ENCODE measurements at places on chromosomes 4 and X. TPM values are rescaled to one million over a fixed set of nuclear protein-coding genes. Genes with fewer than 3 reads are reported as not detected.
A peak's percentile ranks its signal among the peaks of the same experiment; 100 is the strongest.

- no peak for DNase-seq
Observed at GRCh38 chr4:39285853-39286252, 80.3 kb downstream of the RFC1 start.

GRCh38 chrX:110277609-110278008, 40.3 kb downstream of the AMMECR1 start:
- no peak for DNase-seq

GRCh38 chr4:48491514-48492176, 1.6 kb downstream of the ZAR1 start:
- DNase-seq = no peak

- no peak for DNase-seq
Observed at GRCh38 chr4:118417325-118417724, 64.5 kb upstream of the PRSS12 start.

DNA sequence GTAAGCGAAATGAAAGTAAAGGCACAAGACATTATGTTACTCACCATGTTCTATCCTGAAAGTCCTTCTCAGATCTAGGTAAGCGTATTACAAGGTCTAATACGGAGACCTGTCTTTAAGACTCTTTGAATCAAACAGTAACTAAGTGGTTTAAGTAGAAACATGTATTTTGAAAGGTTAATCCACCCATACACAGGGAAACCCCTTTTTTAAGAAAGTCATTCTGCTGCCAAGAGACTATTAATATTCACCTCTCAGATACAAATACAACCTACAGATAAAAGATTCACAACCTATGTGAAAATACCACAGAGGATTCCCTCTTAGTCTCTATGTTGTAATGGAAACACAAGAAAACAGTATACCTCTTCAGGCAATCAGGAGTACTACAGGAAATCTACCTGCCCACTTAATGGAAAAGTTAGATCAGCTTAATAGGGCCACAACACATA, 63.2 kb upstream of the TNIP3 start:
- no peak for DNase-seq

- no peak for DNase-seq
Observed at GRCh38 chr4:7254736-7255487, 62.6 kb downstream of the SORCS2 start.

GRCh38 chr4:2672700-2673099, 83.4 kb downstream of the TNIP2 start:
- no peak for DNase-seq

DNA sequence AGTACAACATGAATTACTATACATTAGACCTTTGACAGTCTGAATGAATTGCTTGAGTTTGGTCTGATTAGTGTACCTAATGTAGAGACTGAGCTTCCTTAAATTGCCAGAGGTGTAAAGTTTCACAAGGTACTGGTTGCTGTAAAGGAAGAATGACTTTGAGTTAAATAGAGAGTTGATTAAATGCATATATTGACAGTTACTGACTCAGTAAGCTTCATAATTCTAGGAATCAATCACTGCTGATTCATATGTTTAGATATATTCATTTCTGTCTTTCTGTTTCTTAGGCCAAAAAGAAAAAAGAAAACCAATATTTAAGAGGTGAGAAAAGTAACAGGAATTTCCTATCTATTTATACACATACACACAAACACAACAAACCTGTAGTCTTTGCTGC, 16.2 kb upstream of the ART3 start:
- no peak for DNase-seq

DNA sequence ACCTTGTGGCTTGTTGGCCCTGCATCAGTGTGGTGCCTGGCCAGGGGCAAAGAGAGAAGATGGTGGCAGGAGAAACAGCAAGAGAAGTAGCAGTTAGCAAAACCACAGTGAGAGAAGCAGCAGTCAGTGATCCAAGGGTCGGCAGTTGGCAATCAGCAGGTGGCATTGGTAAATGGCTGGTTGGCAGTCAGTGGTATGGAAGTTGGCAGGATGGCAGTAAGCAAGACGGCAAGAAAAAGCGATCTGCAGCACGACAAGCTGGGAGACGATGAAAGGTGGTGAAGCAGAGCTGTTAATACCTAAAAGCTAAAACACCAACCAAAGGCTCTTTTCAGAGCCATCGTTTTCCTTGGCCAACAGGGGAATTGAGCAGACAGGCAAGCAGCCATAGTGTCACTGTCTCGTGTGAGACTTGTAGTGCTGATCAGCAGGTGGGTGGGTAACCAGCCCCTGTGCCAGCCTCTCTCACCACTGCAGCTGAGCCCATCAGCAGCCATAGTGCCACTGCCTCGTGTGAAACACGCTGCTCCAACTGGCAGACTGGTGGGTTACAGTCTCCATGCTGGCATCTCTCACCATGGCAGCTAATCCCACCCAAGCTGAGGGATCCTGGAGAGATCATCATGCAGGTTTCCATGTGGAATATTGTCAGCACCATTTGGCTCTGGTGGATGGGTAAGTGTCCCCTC, 2078.4 kb downstream of the PCDH7 start:
- DNase-seq = no peak

DNA sequence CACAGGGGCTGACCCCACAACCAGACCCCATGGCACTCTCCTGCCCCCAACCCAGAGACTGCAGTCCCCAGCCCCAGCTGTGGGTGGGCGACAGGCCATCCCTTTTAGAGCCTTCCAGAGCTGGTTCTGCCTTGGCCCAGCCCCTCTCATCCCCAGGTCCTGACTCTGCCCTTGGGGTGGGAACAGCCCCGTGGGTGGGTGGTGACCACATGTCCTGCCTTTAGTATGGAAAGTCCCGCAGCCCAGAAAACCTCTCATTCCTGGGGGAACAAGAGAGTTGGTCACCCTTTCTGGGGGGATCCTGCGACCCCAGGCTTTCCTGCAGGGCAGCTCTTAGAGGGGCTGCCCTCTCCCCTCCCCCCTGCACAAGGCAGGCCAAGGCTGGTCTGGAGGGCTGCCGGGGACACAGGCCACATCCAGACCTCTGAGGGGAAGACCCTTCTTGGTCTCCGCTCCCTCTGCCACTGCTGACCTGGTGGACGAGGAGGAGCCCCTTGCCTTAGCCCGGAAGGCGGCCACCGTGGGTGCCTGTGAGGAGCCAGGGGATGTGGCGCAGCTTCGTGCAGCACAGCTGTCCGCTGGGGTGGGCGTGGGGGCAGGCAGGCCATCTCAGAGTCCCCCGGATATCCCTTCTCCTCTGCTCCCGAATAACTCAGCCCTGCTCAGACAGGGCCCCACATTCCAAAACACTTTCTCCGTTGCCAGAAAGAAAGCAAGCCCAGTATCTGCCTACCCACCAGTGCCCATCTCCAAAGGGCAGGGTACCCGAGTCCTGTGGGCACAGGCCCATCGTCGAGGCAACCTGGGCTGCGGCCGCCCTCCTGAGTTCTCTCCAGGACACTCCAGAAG, 6.7 kb upstream of the MXD4 start:
- no peak for DNase-seq

DNA sequence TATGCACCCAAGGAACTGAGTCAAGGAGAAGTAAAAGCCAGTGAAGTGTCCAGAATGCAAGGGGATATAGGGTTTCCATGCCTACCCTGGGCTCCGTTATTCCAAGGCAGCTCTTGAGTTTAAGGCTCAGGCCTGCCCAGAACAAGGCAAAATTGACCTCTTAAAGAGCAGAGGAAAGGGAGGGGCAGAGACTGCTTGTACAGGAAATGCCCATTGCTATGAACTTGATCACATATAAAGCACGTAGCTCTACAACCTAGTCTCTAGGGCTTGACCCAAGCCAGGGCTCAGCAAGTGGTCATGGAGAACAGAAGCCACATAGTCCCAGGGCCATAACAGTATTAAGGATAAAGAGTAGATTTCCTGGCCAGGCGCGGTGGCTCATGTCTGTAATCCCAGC, 58.2 kb upstream of the MSN start:
- no peak for DNase-seq

- no peak for DNase-seq
Observed at GRCh38 chr4:187380181-187380581, 615.4 kb upstream of the ZFP42 start.

DNA sequence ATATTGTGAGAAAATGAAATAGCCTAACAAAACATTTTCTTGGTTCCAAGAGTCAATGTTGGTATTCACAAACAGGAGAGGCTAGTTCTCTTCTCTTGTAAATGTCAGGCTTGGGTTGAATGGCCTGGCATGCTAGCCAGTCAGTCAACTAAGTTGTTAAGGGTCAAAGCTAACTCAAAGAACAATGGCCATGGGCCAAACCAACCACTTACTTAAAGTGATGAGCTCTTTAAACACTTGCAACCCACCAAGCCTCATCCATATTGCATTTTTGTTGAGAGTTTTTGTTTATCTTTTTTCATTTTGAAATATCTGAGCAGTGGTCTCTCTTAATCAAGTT, 394.5 kb downstream of the RAB28 start:
- no peak for DNase-seq

GRCh38 chr4:73922766-73923630, 53.8 kb downstream of the CXCL1 start:
- DNase-seq = no peak

- DNase-seq = no peak
Observed at GRCh38 chrX:116873671-116874070, 410.9 kb upstream of the CT83 start.

GRCh38 chrX:131675596-131676194, 131.8 kb downstream of the OR13H1 start:
- no peak for DNase-seq

DNA sequence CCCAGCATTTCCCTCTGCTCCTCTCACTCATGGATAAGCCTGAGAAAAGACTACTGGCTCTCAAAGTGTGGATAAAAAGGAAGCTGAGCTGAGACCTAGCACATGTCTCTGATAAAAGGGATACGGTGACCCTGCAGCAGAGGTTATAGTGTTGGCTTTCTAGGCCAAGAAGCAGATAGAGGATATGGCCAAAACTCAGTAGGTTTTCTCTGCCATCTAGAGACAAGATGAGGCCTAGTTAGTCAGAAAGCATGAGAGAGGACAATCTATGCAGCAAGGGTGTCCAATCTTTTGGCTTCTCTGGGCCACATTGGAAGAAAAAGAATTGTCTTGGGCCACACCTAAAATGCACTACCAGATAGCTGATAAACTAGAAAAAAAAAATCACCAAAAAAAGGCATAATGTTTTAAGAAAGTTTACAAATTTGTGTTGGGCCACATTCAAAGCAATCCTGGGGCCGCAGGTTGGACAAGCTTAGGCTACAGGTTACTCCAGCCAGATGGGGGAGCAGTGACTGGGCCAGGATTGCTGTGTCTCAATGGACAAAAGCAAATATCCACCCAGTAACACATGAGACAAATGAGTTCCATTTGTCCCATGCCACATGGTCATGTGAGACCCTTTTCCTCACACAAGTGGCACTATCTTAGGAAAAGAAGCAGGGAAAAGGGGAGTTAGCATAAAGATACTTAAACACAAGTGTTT, 411.4 kb downstream of the INPP4B start:
- no peak for DNase-seq

- DNase-seq = no peak
Observed at GRCh38 chr4:151865312-151865711, 104.5 kb upstream of the GATB start.

DNA sequence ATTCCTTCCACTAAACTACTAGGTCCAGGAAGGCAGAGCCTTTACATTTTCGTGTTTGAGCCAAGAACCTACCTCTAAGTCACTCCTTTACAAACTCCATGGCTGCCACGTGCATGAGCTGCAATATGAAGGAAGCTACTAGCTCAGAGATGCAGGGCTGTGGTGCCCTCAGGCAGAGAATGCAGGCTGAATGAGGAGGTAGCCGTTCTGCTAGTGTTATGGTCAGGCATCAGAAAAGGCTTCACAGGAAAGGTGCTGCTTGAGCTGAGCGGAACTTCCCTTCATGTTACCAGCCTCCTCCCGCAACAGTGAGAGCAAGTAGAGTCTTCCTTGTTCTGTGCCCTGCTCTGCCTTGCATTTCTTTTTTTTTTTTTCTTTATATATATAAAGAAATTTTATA, 148.3 kb upstream of the PACRGL start:
- DNase-seq = no peak

DNA sequence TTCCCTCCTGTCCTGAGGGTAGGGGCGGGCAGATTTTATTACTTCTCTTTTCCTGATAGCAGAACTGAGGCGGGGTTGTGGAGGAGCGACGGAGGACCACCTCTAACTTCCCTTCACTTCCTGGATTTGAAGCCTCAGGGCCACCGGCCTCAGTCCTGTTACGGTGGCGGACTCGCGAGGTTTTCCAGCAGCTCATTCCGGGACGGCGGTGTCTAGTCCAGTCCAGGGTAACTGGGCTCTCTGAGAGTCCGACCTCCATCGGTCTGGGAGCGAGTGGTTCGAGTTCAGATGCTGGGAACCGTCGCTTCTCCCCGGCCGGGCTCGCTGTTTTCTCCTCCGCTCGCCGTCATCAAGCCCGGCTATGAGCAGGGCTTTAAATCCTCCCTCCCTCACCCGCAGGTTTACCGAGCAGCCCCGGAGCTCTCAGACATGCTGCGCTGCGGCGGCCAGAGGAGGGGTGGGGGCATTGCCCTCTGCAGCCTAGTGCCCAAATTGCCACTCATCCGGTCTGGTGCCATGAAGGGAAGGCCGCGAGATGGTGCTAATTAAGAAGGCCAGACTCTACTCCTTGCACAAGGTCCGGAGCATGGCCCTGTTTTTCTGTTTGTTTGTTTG, 23.3 kb downstream of the HAND2 start:
- no peak for DNase-seq

- DNase-seq = no peak
Observed at GRCh38 chr4:2849267-2850152, 5.9 kb downstream of the ADD1 start.

DNA sequence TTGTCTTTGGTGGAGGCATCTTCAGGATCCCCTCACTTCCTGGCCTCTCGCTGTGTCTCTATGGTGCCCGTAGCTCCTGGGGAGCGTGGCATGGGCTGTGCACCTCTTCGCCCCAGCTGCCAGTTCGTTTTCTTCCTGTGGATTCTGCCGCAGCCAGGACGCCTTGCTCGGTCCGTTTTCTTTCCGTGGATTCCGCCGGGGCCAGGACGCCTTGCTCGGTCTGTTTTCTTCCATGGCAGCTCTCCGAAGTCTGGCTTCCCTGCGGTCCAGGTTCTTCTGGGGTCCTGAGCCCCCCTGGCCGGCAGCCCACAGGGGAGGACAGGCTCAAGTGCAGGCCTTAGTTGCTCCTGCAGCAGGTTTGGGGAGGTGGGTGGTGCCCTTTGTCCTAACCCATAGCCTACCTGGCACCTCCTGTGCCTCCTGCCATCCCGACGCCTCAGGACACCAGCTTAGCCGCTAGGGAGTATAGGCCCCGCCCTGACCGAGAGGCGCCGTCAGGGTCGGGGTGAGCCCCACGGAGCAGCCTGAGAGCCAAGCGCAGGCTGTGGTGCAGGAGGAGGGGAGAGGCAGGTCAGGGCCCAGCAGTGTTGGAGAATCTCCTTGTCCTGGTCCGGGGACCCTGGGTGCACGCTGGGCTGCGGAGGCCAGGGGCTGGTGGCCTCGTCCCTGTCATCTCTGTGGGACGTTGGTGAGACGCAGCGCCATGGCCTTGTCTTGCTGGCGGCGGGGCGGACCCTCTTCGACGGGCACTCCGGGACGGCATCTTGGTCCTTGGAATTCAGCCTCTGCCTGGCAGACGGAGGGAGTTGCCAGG, 27.1 kb downstream of the UVSSA start:
- DNase-seq = peak; percentile 22

- DNase-seq = no peak
Observed at GRCh38 chrX:102155806-102156179, at the start of gene BEX5. Gene BEX5, minus strand, starts transcription at chrX:102155977. Its CDS starts 1,712 bp downstream, at chrX:102154265.

- no peak for DNase-seq
Observed at GRCh38 chr4:15479089-15479912, 9.6 kb downstream of the CC2D2A start.

The SLC9B1 gene
- total RNA-seq = 2.5 TPM

The CSN1S1 gene
- total RNA-seq = not detected

The IL1RAPL2 gene
- not detected for total RNA-seq

The HSFX4 gene
- total RNA-seq = not detected

The CDX4 gene
- total RNA-seq = not detected

The RNF128 gene
- not detected for total RNA-seq

The HMX1 gene
- not detected for total RNA-seq

The KCND1 gene
- 5.6 TPM for total RNA-seq

The TNIP2 gene
- 47.0 TPM for total RNA-seq
